ENCODE measurements at places on chromosomes 5 and 9.

GRCh38 chr5:6190838-6191237 is 187.5 kb downstream of the MED10 start:
- DNase-seq = no peak

DNA sequence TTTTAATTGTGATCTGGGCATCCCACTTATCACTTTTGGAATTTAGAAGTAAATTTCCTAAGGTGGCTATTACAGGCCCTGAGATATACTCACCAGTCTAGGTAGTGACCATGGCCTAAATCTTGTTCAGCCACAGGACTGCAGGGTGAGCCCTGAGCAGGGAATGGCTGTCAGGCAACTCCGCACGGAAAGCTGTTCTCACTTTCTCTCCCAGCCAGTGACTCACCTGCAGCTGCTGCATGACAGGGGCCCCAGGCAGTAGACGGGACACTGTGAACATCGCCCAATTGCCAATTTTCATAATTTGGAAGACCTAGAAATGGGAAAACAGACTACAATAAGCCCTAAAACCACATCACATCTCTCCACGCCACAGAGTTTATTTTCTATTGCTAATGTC is 69.6 kb upstream of the TAF1L start:
- no peak for DNase-seq

- DNase-seq = no peak
Observed at GRCh38 chr9:123876750-123877149, 53.2 kb downstream of the DENND1A start.

GRCh38 chr5:68476854-68477253 is 261.3 kb downstream of the PIK3R1 start:
- no peak for DNase-seq

GRCh38 chr9:77597057-77597456 is 51.1 kb downstream of the GNA14 start:
- DNase-seq = no peak

DNA sequence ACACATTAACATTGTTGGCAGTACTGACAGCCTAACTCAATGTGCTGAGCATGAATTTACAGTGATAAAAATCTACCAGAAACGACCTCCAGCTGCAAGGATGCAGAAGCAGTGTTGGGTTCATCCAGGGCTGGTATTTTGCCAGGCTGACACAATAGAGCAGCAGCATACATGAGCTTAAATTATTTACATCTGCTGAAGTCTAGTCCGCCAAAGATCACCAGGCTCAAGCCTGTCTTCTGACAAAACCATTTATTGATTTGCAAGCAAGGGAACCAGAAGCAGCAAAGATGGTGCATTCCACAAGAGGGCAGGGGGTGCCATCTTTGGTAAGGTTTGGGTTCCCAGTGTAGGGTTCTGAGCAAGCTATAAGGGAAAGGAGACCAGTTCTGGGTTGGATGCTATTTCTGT is 8.7 kb upstream of the C5orf34 start:
- no peak for DNase-seq

DNA sequence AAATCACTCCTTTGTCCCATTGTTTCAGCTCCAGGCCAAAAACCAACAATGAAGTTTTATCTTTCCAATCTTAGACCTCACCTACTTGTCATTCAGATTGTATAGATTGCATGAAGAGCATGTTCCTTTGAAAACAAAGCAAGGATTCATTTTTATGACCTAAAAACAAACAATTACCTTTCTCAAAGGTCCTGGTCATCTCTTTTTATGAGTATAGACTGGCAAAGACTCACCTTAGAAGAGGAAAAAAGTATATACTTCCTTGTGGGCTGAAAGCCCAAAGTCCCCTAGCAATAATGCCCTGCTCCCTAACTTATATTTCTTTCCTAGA is 28.4 kb upstream of the TLE1 start:
- DNase-seq = no peak

DNA sequence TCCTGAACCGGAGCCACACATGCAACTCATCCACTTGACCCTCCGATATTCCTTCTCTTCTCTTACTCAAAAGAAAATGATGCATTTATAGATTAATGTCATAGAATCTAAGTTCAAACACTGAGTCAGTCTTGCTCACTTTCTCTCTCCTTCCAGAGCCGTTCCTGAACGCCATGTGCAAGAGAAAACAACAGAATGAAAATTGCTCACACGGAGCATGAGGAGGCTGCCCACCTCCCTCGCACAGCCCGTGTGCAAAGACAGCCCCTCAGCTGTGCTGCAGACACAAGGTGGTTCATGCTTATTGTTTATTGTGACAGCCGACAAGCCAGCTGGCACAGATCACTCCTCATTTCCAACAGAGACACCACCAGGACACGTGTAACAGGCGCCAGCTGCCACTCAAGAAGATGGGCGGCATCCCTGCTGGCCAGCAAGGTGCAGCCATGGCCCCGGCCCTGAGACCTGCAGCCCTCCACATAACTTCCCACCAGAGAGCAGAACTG is 290.8 kb downstream of the GLIS3 start:
- DNase-seq = no peak

DNA sequence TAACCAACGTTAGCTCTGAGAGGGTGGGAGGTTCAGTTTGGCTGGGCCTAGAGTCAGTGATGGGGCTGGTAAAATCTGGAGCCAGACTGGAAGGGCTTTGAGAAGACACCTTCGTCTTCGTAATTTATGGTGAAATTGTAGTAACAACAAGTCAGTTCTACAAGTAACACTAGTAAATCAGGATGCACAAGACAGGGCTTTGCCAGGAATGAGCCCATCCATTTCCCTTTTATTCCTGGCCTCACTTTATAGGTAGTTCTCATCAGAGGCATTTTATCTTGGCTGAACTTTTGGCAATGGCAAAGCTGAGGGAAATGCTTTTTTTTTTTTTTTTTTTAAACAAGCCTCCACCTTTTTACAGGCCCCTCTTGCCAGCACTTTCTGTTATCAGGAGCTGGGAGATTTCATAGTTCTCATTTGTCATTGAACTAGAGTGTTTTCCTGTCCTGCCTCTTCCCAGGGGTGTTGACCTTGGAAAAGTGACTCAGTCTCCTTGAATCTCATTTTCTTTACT is 110.5 kb upstream of the KLF4 start:
- DNase-seq = no peak

- DNase-seq = no peak
Observed at GRCh38 chr5:109779036-109779735, 89.5 kb downstream of the MAN2A1 start.

GRCh38 chr9:81717061-81717746 is 27.9 kb upstream of the TLE1 start:
- DNase-seq = no peak

DNA sequence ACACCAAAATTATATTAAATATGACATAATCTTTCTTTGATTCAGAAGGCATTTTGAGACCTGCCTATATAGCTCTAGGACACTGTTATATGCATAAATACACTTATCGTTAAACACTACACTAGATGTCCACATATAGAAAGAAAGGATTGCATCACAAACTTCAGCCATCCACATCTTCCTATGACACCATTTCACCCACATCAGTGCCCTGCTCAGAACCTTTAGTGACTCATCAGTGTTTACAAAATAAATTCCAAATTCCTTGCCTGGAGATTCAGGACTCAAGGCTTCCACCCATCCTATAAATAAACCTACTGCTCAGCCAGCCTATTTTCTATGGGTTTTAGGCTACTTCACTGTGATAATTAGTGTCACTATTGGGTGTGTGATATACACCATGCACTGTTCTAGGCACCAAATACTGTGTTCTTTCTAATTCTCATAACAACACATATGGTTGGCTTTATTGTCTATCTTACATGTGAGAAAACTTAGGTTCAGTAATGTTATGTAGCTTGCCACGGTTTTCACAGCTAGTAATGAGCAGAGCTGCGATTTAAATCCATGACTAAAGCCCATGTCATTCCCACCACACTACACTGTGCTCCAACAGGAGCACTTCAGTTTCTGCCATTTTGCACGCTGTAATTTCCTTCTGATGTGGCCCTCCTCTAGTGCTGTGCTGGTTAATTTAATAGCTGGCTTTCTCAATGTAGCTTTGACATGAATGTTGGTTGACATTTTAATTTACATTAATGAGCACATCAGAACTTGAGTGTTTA is 103.3 kb downstream of the SREK1 start:
- no peak for DNase-seq

All from NCI-H1930 (cell line).